Activated CD8-positive, alpha-beta T cell treated with anti-CD3 and anti-CD28 coated beads, Interleukin-2, amount 10 ng/mL, durations not matched to agents 7 days and 5 days (primary cell): ENCODE measurements at places on chromosomes 11 and 22. TPM values are rescaled to one million over a fixed set of nuclear protein-coding genes. Genes with fewer than 3 reads are reported as not detected.

The ACRV1 gene
- total RNA-seq, result not detected

The TMEM45B gene
- total RNA-seq, result not detected

The POU2AF2 gene
- not detected for total RNA-seq

The RIMBP3B gene
- 0.68 TPM for total RNA-seq

The MMP20 gene
- not detected for total RNA-seq

The NRGN gene
- total RNA-seq, result 5.7 TPM

GRCh38 chr11:108871152-108871551, 206.3 kb downstream of the DDX10 start:
- peak; percentile 49 for DNase-seq

- DNase-seq, result no peak
Measured at GRCh38 chr11:115471367-115471766, 32.8 kb downstream of the CADM1 start.

GRCh38 chr11:119518746-119519730, 96.1 kb upstream of the THY1 start:
- no peak for DNase-seq

DNA sequence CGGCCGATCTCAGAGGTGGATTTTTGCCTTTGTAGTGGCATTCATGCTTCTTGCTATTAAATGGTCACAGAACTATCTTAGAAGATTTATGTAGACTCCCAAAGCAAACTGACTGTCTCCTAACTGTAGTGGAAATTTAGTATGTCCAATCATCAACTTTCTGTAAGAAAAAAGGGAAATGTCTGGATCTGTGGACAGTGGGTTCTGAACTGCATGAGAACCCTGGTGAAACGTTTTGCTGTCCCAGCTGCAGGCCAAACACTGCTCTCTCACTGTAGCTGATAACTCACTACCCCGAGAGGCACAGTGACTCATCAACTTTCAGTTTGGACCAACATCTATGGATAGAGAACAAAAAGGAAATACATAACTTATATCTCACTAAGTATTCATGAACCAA, 387.1 kb downstream of the SOX6 start:
- DNase-seq, result no peak

- DNase-seq, result no peak
Measured at GRCh38 chr11:108632041-108632704, 32.7 kb upstream of the DDX10 start.

DNA sequence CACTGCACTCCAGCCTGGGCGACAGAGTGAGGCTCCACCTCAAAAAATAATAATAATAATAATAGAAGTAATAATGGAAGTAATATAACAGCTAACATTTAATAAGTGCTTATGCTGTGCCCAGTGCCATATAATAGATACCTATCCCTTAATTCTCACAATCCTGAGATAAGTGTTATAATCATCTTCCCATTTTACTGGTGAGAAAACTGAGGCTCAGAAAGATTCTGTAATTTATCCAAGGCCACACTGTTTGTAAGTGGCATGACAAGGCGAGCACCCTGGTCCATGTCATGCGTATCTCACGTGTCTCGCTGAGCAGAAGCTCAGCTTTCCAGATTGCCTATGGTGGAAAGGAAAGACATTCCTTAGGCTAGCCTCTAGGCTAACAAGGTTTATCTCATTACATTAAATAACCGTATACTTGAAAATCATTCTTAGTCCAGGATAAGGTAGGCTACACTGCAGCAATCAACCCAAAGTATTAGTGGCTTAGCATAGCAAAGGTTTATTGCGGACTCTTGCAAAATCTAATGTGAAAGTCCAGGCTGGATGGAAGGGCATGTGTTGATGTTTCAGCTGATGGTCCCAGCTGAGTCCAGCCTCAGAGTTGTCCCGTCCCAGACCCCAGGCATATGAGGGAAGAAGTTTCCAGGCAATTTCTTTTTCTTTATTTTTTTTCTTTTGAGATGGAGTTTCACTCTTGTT, 15.0 kb upstream of the LDLRAD3 start:
- DNase-seq, result no peak

DNA sequence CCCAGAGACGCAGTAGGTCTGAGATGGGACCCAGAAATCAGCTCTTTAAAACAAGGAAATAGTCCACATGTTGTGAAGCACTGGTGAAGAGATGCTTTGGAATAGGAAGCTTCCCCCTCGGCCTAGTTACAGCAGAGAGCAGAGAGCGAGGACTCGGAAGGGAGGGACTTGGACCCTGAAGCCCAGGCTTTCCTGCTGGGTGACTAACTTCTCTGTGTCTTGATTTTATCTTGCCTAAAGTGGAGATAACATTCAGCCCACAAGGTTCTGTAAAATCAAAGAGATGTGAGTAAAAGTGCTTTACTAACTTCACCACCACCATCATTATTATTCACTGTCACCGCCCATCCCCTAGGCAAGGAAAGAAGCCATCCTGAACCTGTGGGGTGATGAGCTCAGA, 58.4 kb downstream of the THAP12 start:
- no peak for DNase-seq

GRCh38 chr11:66225066-66225465, 43.4 kb upstream of the RAB1B start:
- no peak for DNase-seq

DNA sequence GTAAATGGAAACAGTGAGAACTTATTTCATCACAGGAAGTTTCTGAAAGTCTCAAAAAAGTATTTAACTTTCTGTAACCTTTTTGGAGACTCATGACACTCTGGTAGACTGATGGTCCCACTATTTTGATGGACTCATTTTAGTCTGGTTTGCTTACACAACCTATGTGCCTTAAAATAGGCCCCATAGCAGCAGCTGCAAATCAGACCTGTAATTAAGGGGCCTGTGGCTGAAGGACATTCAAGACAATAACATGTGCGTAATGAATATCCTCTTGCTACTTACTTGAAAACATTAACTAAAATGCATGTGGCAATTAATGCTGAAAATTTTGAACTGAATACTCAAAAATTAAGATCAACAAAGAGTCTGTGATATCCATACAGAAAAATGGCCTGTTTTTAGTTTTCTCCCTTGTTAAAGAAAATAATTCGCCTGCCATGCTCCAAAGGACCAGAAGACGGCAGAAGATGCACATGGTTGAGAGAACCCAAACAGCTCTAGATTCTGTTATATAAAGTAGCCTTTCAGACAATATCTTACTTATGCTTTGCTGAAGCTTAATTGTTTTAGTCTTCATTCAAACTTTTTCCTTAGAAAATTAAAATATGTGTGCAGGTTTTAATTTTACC, 568.5 kb downstream of the KCNA4 start:
- DNase-seq, result no peak
